ENCODE measurements at places on chromosomes 2 and 18.

DNA sequence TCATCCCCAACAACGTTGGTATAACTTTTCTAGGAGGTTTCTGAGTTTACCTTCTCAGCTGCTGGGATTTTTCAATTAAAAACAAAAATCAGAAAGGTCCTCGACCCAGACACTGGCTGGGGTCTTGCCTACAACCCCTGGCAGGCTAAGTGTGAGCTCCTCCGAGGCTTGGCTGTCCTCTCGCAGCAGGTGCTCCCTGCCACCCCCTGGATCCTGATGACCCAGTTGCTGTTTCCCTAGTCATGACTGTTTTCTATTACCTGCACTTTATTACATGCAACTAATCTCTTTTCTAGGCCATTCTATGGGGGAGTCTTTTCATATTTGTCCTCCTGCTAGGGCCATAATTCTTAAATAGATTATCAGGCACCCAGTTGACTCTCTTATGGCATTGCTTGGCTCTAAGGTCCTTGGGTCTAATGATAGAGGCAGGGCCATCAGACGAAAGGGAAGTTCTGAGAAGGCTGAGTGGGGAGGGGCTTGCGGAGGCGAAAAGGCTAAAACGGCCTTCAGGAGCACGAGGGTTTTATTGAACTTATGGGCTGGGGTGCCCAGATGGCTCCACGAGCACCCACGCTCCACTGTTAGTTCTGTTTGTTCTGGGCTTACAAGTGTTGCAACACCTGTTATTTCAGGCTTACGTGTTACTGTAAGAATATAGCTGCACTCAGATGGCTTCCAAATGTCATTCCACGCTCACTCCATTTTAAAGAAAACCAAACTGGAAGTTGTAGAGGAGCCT, 166.0 kb downstream of the NCK2 start:
- no peak for DNase-seq

DNA sequence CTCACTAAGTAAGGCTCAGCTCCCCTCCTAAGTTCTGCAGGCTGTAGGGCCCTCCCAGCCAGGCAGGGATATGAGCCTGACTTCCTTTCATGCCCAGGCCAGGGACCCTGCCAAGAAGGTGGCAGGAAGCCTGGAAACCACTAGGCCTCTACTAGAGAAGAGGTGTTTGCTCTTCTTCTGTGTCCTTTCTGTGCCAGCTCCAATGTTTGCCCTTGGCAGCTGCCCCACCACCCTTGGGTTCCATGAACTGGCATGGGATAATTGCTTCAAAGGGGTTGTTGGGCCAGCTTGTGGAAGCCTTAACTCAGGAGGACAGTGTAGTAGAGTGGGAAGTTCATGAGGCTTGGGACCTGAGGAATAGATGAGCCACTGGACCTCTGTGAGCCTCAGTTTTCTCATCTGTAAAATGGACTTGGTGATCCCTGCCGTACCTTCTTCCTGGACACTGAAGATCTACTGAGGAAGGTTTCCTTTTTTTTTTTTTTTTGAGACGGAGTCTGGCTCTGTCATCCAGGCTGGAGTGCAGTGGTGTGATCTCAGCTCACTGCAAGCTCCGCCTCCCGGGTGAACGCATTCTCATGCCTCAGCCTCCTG, 3.9 kb downstream of the SLC35F6 start:
- DNase-seq = no peak

- DNase-seq = peak; percentile 81
These were observed 62.9 kb upstream of the CTIF start for GRCh38 chr18:48475635-48476549.

DNA sequence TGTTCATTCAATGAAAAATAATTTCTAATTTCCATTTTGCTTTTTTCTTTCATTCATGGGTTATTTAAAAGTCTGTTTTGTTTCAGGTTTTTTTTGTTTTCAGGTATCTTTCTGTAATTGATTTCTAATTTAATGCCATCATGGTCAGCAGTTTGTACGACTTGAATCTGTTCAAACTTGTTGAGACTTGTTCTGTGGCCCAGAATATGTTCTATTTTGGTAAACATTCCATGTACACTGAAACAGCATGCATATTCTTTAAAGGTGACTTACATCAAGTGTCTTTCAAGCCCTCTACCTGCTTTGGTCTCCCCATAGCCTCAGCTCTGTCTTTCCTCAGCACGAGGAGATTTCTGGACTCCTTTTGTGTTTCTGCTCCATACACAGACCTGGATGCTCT, 49.1 kb downstream of the CYP1B1 start:
- no peak for DNase-seq

- DNase-seq = no peak
These were observed 135.4 kb upstream of the APCDD1 start for GRCh38 chr18:10319026-10319425.

DNA sequence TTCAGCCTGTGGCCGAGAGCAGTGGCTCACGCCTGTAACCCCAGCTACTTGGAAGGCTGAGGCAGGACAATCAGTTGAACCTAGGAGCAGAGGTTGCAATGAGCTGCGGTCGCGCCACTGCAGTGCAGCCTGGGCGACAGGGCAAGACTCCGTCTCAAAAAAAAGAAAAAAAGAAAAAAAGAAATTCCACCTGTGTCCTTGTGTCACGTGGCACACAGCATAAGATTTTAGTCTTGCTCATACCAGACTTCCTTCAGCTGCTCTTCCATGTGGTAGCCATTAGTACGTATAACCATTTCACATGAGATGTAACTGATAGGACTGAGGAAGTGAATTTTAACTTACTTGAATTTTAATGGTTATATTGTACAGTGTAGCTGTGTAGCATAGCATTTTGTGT, 4.0 kb downstream of the NOP58 start:
- no peak for DNase-seq

- no peak for DNase-seq
These were observed 70.2 kb upstream of the LYPD6B start for GRCh38 chr2:148968301-148968700.

GRCh38 chr2:108944601-108945331, 44.3 kb downstream of the EDAR start:
- DNase-seq = no peak

DNA sequence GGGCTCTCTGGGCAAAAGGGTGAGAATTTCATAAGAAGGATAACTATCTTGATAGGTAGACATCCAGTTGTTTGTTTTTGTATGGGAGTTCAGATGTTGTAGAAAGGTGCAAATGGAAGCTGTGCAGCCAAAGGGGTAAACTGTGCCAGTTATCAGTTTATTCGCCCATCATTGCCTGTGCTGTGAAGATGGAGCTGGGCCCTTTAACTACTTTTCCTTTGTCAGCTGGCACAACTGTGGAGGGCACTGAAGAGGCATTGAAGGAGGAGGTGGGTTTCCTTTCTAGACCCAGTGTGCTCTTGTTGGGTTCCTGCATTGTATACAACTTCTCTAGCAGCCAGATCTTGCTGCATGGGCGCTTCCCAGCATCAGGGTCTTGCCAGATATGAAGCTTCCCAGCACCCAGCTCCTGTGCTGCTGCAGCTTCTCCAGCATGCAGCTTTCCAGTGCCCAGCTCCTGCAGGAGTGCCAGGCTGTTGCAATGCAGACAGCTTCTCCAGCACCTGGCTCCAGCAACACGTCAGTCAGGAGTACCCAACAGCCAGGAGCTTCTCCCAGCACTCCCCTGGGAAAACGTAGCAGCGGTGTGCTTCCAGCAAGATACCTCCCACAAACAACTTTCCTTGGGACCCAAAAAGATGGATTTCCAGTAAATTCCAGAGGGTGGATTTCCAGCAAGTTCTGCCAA, 15.3 kb downstream of the DNMT3A start:
- no peak for DNase-seq

DNA sequence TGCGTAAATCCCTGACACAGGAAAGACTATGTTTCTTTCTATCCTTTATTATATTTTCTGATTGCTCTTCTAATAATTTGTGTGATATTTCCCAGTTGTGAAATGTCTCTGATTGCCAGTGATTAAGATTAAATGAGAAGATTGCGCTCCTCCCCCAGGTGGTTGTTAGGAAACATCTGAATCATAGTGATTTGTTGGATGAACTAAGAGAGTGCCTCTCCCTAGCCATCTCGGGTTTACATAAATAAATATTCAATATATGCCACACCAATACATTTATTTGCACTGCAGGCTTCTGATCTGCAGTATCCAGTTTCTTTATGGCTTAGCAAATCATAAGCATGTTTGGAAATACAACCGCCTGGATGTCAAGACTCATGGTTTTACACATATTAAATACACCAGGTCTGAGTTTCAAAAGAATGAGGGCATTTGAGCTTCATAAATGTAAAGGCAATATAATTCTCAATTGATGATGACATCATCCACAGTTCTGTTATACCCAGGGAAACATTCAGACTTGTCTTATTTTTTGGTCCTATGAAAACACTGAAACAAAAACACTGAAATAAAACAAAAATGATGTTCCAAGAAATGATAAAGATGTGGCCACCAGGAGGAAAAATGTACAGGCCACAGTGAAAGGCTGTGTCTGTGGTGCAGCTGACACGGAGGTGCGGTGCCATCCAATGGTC, 826.7 kb upstream of the ACVR2A start:
- DNase-seq = no peak

GRCh38 chr2:167752734-167753133, 494.7 kb downstream of the STK39 start:
- no peak for DNase-seq

- no peak for DNase-seq
These were observed 34.3 kb upstream of the SNORC start for GRCh38 chr2:232835687-232836208.

- DNase-seq = no peak
These were observed 68.4 kb upstream of the MCFD2 start for GRCh38 chr2:46984040-46984439.

DNA sequence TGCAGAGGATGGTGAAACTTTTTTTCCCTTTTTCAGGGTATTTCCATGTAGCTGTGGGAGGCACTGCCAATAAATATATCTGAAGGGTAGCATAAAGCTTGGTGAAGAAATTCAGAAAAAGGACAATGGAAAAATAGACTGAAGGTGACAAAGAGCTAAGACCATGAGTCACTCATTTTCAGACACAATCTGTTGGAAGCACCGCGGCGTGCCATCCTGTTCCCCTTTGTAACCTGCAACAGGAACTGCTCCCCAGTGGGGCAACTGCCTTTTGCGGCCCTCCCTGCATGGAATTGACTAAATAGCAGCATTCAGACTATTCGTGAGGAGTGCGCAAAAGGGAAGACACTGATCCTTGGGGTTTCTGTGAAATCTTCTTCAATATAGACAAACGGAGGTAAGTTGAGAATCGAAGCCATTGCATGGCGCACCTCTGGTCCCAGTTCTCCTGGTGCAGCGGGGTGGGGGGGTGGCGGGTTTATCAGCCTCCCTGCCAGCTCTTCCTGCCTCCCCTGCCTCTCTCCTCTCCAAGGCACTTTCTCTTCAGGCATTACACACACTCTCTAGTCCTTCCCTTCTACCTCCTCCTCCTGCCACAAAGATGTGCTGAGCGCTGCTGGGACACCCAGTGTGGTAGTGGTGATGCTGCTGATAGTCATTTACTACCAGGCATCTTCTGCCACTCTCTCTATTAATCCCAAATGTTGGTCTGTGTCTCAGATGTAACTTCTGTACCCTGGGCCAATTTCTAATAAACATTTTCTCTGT, 126.2 kb upstream of the TMEM200C start:
- no peak for DNase-seq

GRCh38 chr2:158967731-158968395, 577 bp upstream of the TANC1 start:
- peak; percentile 41 for DNase-seq

DNA sequence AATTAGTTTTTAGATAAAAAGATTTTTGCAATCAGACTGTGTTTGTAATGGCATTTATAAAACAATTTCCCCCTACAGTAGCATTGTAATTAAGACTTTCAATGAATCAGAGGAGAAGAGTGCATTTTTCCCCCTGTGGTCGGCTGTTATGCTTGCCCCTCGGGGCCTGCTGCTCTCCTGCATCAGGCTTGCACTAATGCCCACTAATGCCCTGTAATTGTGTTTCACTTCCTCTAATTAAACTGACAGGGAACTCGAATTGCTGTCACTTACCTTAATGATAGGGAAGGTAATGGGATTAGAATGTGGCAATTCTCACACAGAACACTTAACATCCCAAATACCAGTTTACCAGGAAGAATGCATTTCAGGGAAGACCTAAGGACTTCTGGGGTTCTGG, 61.2 kb upstream of the LRRTM1 start:
- DNase-seq = no peak

DNA sequence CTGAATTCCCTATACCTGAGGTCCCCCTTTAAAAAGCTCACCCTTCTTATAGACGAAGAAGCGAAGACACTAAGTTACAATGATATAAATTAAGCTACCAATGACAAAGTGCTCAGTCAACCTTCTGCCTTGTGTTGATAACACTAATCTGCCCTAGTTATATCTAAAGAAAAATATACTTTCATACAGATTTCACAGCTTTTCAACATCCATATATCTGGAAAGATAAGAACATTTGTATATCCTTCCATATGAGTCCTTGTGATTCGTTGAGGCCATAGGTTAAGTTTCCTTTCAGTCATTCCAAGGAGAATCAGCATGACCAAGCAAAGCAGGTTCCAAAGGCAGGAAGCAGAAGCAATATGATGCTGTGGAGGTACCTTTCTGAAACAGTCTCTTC, 46.8 kb downstream of the XRCC5 start:
- no peak for DNase-seq

DNA sequence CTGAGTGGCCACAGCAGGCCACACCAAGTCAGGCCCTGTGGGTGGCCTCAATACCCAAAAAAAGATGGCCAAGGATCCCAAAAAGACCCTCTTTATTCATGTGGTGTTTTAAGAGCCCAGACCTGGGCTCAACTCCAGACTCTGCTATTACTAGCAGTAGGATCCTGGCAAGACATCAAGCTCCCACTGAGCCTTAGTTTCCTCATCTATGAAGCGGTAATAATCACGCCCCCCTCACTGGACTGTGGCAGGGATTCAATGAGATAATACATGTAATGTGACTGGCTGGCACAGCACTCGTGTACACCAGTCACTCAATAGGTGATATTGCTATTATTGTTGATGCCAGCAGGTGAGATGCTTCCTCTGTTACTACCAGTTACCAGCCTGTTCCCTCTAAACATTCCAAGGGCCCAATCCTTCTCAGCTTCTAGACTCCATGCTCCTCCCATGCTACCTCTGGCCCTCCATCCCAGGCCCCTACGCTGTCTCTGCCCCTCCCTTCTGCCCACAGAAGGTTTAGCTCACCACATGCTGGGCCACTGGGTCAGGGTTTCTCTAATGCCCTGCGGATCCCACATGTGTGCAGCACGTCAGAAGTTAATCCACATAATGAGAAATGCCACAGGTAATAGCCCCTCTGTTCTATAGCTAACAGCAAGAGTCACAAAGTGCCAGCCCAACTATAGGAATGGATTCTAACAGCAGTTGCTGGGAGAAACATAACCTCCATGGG, 51.2 kb downstream of the SLC4A5 start:
- no peak for DNase-seq

DNA sequence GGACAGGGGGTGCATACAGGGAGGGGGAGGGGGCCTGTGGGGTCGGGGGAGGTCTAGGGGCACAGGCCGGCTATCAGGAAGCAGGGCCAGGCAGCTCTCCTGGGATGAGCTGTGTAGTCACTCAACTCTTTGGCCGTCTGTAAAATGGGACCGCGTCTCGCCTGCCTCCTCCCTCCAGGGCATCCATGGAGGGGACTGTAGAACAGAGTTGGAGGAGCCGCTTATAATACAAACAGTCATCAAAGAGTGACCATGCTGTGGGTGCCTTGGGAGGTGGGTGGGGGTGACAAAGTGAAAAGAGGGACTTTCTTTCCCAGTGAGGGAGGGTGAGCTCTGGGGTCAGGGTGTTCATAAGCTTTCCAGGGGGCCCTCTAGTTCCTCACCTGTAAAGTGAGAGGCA, 169.6 kb upstream of the HAAO start:
- no peak for DNase-seq

- no peak for DNase-seq
These were observed 73.7 kb downstream of the NCAPH start for GRCh38 chr2:96409081-96409819.
